Left lobe of liver (tissue), 2 donors: ENCODE measurements at places on chromosomes 7 and 10. TPM values are rescaled to one million over a fixed set of nuclear protein-coding genes. Genes with fewer than 3 reads are reported as not detected.

- DNase-seq = no peak
Observed at GRCh38 chr7:13981070-13981469, 8.4 kb downstream of the ETV1 start.

DNA sequence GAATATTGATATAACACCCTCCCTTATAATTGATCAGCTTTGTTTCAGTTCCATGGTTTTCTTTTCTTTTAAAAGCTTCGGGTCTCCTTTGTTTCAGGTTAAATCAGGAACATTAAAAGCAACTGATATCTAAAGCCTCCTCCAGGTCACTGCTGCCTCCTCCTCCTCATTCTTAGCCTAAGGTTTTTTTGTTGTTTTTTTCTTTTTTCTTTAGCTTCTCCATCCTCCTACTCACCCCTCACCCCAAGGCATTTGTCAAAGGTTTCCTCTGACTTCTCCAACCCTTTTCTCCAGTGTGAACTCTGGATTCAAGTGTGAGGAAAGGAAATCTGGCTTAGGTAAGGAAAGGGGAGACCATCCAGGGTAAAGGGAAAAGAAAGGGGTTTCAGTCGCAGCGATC, 420.2 kb upstream of the NFE2L3 start:
- no peak for DNase-seq

DNA sequence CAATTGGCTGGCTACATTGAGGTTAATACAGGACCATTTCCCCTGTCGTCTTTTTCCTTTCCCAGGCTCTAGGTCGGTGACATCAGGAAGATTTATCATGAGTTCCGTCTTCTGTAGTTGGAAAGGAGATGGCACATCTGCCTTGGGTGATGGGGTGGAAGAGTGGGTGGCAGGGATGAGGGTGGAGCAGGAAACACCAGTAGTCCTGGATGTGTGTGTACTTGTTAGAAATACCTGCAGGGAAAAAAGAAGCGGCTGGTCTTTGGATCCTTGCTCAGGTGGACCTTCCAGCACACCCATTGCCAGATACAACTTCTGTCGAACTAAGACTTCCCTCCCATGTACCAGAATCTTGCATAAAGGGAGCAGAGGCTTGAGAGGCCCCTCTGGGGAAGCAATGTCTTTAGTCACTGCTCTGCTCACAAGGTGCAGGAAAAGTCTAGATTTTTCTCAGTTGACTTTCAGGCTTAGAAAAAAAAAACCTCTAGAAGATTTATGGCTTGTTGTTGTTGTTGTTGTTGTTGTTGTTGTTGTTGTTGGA, 516.8 kb upstream of the GALNT17 start:
- no peak for DNase-seq

The DDX56 gene
- 32.9 TPM for total RNA-seq

The C10orf95 gene
- total RNA-seq = not detected

The LHFPL3 gene
- not detected for total RNA-seq

The NEURL1 gene
- total RNA-seq = 1.7 TPM

The CFAP70 gene
- 2.8 TPM for total RNA-seq

The ZNF786 gene
- 3.6 TPM for total RNA-seq
